Stimulated activated CD4-positive, alpha-beta T cell treated with anti-CD3 and anti-CD28 coated beads, Interleukin-1b, Interleukin-23, amount 100 ng/mL, for 1 hour (primary cell): ENCODE measurements at places on chromosomes 7 and 10.

GRCh38 chr7:139776486-139777132 lies 1.2 kb downstream of the HIPK2 start:
- DNase-seq, result no peak

GRCh38 chr10:84743483-84743882 lies 415.1 kb downstream of the CCSER2 start:
- no peak for DNase-seq

GRCh38 chr10:126569513-126570244 lies 100.8 kb downstream of the C10orf90 start:
- no peak for DNase-seq

GRCh38 chr10:116521424-116522290 lies 24.1 kb upstream of the PNLIP start:
- no peak for DNase-seq

DNA sequence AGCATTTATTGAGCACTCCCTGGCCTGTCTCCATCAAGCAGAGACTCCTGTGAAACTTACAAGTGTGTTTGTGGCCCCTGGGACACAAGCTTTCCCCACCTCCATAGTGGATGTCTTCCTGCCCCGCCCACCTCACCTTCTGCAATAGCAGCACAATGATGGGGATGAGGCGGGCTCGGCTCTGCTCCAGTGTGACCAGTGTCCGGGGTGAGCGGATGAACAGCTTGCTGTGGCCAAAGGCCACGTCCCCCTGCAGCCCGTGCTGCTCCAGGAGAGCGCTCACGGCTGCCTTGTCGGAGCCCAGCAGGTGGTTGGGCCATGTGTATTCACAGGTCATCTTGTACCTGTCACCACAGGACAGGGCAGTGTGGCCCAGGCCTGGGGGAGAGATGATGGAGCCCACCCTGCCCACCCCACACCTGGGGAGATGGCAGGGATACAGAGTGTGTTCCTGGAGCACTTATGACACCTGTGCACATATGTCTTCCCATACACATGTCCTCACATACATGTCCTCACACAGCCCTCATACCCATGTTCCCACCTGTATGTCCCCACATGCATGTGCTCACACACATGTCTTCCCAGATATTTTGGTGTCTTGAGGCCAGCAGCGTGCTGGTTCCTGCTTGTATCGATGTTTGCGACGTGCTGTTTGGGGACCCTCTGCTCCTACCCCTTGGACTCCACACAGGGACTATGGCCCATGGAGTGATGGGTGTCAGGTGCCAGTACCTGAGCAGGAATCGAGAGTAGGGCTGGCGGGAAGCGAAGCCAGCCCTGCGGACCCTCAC lies 12.7 kb downstream of the MYO1G start:
- no peak for DNase-seq

DNA sequence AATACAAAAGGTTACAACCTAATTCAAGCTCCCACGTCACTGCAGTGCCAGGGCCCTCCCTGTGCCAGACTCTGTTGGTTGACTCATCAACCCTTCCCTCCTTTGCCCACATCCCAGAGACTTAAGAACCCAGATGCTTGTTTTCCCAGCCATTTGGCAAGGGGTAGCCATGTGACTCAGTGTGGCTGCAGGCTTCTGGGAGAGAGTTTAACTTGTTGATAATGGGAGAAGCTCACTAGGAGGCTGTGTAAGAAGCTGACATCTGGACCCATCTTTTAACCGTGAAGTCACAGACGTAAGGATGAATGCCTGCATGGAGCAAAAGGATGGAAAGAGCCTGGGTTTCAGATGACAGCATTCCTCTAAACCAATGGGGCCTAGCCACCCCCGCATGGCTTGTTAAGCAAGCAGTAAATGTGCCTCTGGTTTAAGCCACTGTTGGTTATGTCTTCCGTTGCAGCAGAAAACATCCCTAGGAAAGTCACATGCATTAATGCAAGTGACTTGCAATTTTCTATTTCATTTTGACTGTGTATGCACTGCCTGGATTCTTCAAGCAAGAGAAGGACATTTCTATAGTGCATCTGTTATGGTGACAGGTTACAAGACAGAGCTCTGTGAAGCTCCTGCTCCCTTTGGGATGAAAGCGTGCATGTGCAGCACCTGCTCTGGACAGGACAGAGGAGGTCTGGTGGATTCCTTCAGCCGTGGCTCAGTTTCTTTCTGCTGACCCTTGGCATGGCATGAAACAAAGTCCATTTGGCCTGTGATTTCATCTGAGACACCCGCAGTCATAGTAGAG lies 57.5 kb upstream of the CREB5 start:
- DNase-seq, result no peak

GRCh38 chr10:77727481-77727880 lies 89.9 kb upstream of the KCNMA1 start:
- no peak for DNase-seq

- DNase-seq, result no peak
Measured at GRCh38 chr10:30434273-30435072, 489 bp downstream of the MAP3K8 start.

GRCh38 chr7:44634187-44634838 lies 27.9 kb downstream of the OGDH start:
- DNase-seq, result no peak

DNA sequence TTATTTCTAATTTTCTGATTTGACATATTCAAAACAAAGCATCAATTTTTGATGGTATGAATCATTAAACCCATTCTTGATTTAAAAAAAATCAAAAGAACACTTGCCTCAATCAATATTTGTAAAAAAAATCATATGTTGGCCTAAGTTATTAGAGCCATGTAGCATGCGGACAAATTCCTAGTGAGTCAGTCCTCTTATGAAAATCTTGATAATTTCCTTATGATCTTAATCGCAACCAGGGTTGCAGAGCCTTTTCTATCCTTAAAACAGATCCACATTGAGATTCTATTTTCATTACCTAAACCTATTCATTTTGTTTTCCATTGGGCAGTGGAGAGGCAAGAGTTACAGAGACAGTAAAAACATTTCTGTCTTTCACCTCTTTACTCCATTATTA lies 203.2 kb downstream of the ARL4A start:
- DNase-seq, result no peak

DNA sequence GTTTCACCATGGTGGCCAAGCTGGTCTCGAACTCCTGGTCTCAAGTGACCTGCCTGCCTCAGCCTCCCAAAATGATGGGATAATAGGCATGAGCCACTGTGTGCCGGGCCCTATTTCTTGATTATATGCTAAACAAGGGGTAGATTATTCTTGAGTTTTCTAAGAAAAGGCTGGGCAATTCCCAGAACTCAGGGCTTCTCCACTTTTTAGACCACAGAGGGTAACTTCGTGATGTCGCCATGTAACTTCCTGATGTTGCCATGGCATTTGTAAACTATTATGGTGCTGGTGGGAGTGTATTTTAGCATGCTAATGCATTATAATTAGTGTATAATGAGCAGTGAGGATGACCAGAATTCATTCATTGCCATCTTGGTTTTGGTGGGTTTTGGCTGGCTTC lies 35.8 kb downstream of the OTUD1 start:
- no peak for DNase-seq

- no peak for DNase-seq
Measured at GRCh38 chr7:55502858-55503440, 69.4 kb downstream of the VOPP1 start.

GRCh38 chr10:3033925-3034324 lies 33.4 kb upstream of the PFKP start:
- DNase-seq, result no peak

- no peak for DNase-seq
Measured at GRCh38 chr10:132466520-132467463, 69.8 kb downstream of the PWWP2B start.

DNA sequence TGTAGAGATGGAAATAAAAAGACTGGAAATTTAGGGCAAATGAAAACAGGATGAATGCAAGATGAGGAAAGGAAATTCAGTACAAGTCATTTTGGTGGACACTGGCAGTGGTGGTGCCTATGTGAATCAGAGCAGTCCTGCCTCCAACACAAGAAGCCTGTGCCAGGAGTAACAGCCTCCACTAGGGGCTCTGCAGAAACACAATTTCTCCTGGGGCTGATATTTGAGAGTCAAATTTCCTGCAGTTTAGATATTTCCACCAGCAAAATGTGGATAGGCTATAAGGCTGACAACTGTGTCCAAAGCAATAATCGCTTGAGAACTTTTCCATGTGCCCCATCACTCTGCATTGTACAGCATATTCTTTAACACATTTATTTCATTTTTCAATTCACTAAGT lies 4.7 kb upstream of the PLXDC2 start:
- DNase-seq, result no peak

DNA sequence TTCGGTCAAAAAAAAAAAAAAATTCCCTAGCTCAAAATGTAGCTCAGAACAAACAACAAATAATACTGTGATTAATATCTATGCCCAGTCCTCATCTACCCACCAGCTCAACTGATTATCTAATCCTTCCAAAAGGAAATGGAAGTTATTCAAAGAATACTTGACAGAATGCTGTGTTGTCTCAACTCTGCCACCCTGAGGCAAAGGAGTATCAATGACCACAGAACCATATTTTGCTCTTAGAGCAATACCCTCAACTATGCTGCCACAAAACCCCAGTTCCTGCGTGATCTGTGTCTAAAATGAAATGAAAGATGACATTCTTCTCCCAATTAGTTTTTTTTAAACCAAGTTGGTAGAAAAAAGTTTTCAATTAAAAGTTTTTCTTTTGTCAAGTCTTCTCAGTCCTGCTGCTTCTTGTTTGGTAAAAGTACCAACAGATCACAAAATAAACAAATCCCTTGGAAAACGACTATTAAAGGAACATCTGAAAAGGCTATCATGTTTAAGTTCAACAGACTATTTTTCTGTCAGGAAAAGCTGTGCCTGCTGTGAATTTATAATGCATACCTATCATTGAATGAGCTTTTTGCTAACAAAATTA lies 21.6 kb downstream of the RBM28 start:
- no peak for DNase-seq

DNA sequence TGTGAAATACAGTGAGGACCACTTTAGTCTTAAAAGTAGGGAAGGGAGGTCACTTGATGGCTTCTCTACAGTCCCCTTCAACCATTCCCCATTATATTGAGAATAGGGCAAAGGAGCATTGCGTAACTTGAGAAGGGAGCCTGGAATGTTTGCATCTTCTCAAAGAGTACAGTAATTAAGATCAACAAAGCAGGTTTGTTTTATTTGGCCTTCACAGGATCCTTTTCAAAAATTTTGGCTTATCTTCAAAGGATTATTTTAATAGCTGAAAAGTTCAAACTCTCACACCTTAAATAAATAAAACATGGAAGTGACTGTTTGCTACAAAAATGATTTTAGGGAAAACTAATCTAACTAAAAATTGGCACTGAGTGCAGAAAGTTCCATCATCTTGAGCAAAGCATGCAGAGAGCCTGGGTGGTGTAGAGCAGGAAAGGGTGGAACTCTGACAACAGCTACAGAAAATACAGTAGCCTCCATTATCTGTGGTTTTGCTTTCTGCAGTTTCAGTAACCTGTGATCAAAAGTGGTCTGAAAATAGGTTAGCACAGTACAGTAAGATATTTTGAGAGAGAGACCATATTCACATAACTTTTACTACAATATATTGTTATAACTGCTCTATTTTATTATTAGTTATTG lies 214.0 kb downstream of the MDFIC start:
- DNase-seq, result no peak

DNA sequence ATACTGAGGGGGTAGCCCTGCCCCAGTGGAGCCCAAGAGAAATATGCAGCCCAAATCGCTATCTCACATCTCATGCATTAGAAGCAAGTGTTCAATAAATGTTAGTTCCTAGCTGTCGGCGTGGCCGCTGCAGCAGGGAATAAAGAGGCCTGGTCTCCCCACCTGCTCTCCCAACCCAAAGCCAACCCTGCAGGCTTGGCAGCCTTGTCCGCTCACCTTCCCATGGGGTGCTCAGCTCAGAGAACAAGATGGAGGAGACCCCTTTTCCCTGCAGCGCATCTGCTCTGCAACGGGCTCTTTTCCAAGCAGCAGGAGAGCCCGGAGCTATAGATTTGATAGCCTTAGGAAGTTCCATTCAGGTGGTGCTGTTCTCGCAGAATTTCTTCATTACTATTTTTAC lies 12.0 kb upstream of the DOCK1 start:
- DNase-seq, result no peak

DNA sequence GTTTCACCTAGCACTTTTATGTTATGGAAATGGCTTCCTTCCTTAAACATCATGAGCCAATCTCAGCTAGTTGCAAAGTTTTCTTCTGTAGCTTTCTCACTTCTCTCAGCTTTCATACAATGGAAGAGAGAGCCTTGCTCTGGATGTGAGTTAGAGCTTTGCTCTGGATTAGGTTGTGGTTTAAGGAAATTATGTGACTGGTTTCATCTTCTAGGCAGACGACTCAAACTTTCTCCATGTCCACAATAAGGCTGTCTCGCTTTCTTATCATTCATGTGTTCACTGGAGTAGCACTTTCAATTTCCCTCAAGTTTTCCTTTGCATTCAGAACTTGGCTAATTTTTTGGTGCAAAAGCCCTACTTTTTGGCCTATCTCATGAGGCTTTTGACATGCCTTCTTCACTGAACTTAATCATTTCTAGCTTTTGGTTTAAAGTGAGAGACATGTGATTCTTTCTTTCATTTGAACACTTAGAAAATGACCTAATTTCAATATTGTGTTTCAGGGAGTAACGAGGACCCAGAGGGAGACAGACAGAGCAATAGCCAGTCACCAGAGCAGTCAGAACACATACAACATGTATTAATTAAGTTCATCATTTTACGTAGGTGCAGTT lies 49.8 kb downstream of the CNOT4 start:
- DNase-seq, result no peak

DNA sequence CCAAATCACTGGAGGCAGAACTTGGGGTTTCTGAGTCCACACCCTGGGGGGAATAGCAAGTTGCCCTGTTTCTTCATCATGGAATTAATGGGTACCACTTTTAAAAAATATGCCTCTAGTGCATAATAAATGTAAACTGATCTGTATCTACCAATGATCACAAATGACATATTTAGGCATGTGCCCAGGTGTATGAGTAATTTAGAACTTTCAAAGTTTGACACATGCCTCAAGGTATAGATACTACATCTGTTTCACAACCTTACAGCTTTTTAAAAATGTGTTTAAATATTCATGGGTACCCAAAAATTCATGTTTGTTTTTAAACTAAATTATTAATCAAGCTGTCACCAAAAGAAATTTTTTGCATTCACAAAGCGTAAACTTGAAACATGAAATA lies 226.0 kb downstream of the KIAA1217 start:
- no peak for DNase-seq

DNA sequence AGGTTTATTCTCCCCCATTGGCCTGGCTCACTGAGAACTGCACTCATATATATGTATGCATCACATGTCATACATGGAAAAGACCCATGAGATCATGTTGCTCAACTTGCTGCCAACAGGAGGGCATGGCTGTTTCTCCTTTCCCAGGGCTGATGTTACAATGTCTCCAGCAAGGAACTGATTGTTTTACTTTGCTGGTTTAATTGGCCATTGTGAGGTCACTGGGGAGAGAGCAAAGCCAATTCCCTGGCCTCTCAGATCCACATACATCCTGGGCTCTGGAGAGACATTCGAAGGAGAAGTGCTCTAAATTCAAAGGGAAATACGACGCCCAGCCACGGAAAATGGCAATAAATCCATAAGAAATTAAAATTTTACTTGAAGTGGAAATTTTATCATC lies 287.8 kb downstream of the WDR11 start:
- no peak for DNase-seq

GRCh38 chr7:44100458-44101302 lies 3.5 kb upstream of the AEBP1 start:
- DNase-seq, result no peak
